Activated CD4-positive, alpha-beta memory T cell treated with anti-CD3 and anti-CD28 coated beads, Interleukin-2, amount 10 ng/mL, durations not matched to agents 7 days and 5 days (primary cell): ENCODE measurements at places on chromosomes 3 and 15. TPM values are rescaled to one million over a fixed set of nuclear protein-coding genes. Genes with fewer than 3 reads are reported as not detected.
A peak's percentile ranks its signal among the peaks of the same experiment; 100 is the strongest.

DNA sequence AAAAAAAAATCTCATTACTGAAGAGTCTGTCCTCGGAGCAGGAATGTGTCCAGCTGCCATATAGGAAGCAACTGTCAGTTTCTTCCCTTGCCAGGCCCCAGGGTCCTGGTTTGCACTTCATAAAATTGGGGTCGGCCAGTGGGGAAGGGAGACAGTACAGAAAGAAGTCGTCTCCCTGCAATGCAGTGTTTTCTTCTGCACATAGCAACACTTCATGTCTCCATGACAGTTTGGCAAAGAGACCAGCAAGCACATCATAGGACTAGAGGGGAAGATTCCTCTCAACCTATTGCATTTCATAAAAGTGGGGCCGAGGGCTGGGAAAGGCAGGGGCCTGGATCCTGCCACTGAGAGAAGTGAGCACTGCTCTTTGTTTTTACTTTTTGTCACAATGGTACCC lies 138.2 kb upstream of the HACD2 start:
- no peak for DNase-seq

Gene HOMER2
- 20.0 TPM for total RNA-seq

- no peak for DNase-seq
Measured at GRCh38 chr3:54960701-54961100, 32.8 kb upstream of the LRTM1 start.

Gene LSAMP
- not detected for total RNA-seq

Gene CACNA2D3
- total RNA-seq, result not detected

DNA sequence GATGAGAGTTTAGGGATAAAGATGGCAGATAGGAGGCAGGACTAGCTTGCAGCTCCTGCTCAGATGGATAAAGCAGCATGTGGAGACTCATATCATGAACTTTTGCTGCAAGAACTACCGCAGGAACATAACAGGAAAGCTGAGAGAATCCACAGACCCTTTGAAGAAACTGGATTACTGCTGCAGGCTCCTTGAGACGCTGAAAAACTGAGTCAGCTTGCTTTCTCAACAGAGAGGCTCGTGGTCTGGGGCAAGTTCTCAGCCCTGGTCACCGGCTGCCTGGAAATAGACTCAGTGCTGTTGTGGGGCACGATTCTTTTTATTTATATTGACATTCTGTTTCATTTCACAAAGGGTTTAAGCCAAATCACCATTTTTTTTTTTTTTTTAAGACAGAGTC lies 28.8 kb upstream of the TRIM59 start:
- DNase-seq, result no peak

- no peak for DNase-seq
Measured at GRCh38 chr3:184176377-184177330, 2.0 kb downstream of the AP2M1 start.

Gene TRPM1
- not detected for total RNA-seq

DNA sequence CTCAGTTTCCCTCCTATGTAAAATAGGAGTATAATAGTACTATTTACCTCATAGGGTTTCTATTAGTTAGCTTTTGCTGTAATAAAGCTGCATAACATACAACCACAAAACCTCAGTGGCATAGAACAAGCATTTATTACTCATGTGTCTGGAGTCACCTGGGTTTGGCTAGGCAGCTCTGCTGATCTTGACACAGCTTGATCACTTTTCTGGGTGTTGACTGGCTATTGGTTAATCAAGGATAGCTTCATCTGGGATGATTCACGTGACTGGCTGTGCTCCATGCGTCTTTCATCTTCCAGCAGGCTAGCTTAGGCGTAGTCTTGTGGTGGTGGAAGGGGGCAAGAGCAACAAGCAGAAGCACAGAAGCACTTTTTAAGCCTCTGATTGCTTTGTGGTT lies 112.6 kb downstream of the SQOR start:
- no peak for DNase-seq

- DNase-seq, result peak; percentile 22
Measured at GRCh38 chr3:45464336-45465170, 76.2 kb downstream of the LARS2 start.

- DNase-seq, result no peak
Measured at GRCh38 chr15:83992324-83993031, 243.1 kb upstream of the GOLGA6L4 start.

DNA sequence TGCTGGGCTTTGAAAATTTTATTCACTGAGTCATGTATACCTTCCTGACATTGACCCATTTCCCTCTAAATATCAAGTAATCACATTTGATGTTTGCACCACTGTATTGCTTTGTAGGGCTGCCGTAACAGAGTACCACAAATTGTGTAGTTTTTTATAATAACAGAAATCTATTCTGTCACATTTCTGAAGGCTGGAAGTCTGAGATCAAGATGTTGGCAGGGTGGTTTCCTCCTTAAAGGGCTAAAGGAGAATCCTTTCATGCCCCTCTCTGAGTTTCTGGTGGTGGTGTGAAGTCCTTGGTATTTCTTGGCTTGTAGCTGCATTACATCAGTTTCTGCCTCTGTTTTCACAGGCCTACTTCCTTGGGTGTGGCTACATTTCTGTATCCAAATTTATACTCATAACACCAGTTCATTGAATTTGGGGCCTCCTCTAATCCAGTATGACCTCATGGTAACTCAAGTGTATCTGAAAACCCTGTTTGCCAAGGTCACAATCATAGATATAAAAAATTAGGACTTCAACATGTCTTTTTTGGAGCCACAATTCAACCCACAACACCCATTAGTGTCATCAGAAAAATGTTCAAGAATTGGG lies 29.1 kb upstream of the ST6GAL1 start:
- DNase-seq, result peak; percentile 21

- DNase-seq, result no peak
Measured at GRCh38 chr15:52682200-52682599, 3.0 kb upstream of the ATOSA start.

DNA sequence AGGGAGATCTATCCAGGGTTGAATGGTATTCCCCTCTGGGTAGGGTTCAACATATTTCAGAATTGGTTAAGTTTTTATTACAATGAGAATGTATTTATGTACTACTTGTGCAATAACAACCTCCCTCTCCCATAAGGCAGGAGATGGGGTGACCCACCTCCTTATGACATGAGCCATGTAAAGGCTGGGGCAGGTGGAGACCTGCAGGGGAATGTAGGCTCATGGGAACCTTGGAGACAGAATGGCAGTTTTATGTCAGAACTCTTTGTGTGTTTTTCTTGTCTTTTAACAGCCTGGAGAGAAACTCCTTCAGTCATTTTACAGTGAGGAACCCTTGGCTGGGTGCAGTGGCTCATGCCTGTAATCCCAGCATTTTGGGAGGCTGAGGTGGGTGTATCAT lies 24.6 kb upstream of the INSYN1 start:
- DNase-seq, result no peak

Gene LRRIQ4
- total RNA-seq, result not detected

Gene C3orf49
- total RNA-seq, result not detected

- peak; percentile 31 for DNase-seq
Measured at GRCh38 chr15:43489191-43489590, 3.8 kb downstream of the TP53BP1 start.

Gene FAIM
- total RNA-seq, result 3.0 TPM

Gene SEMA3G
- 0.20 TPM for total RNA-seq

Gene ISY1
- total RNA-seq, result 63.9 TPM

- no peak for DNase-seq
Measured at GRCh38 chr15:35320158-35320780, 225.7 kb downstream of the DPH6 start.

- no peak for DNase-seq
Measured at GRCh38 chr3:17639257-17639656, 103.2 kb downstream of the TBC1D5 start.

Gene SLC27A2
- total RNA-seq, result 30.3 TPM

DNA sequence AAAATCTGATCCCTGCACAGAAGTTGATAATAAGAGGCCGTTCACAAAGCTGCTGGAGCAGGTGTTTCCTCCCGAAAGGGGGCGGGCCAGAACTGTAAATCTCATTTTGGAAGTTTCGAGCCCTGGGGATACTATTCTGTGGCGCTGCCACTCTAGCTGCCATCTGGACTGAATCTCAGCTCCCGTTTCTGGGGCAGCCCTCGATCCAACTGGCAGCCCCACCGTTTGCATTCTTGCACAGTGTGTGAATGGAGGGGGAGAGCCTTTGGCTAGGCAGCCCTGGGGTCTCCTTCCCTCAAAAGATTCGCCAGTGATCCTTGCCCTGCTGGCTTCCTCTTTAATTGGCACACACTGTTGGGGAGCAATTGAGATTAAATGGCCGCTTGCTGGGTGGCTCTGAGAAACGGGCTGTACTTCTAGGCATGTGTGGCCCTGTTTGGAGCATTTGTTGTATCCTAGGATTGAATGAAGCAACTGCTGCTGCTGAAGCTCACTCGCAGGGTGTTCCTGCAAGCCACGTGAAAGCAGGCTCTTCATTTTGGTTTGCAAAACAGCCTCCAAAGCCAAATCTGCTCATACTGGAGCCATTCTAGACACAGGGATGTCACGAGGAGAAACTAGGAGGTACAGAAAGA lies 57.2 kb upstream of the TOPAZ1 start:
- no peak for DNase-seq

GRCh38 chr3:123605789-123606234 lies 21.0 kb upstream of the HACD2 start:
- DNase-seq, result no peak

GRCh38 chr3:62114763-62115162 lies 258.6 kb downstream of the FEZF2 start:
- DNase-seq, result no peak

DNA sequence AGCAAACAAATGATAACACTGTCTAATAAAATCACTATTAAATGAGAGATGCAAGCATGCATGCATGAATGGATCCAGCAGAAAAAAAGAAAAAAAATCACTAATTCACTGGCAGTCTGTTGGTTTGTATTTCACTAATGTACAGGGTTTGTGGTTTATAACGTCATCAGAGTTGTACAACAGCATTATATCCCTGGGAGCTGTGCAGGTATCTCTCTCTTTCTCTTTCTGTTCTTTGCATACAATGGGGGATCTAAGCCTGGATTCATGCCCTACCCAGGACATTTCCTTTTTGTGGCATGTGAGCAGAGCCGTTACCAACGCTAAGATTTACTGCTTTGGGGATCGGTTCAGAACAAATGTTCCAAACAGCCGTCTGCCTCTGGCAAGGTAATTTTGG lies 229.5 kb downstream of the SOX2 start:
- no peak for DNase-seq

DNA sequence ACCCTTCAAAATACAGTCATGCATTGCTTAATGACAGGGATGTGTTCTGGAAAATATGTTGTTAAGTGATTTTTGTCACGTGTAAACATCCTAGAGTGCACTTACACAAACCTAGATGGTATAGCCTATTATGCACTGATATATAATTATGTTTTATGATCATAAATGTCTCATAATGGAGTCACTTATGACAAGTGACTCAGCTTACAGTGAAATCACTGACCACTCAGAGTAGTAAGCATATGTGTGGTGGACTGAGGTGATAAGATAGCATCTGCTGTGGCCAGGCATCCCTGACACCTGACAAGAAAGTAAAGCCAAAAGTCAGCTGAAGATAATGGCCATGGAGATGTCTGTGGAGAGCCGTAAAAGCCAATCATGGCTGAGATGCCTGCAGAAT lies 5.4 kb downstream of the ACAD11 start:
- DNase-seq, result no peak

Gene SYNPR
- total RNA-seq, result not detected

DNA sequence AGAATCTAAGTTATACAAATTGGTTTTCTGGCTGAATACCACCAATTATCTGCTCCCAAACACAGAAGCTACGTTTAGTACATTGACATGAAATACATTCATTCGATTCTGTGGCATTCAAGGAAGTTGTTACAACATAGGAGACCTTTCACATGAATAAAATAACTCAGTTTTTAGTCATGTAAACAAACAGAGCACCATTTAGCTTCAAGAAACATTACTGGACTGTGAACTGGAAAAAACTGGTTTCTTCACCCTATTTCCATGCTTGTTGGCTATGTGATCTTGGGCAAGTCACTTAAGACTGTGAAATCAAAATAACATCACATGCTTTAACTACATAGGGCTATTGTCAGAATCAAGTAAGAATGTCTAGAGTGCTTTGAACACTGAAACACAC lies 46.2 kb downstream of the NRG4 start:
- DNase-seq, result no peak

Gene CFAP20DC
- 2.2 TPM for total RNA-seq

DNA sequence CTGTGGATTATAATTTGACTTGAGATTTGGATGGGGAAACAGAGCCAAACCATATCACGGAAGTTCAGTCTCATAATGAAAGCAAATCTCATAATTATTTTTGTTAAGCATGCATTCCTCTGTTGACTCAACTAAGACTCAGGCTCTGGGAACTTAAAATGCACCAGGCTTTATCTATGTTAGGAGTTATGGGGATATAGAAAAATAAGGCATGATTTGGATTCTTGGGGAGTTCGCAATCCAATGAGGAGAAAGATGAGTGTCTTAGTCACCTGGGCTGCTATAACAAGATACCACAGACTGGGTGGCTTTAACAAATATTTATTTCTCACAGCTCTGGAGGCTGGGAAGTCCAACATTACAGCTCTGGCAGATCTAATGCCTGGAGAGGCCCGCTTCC lies 89.4 kb upstream of the TJP1 start:
- no peak for DNase-seq

Gene TMEM207
- total RNA-seq, result not detected

DNA sequence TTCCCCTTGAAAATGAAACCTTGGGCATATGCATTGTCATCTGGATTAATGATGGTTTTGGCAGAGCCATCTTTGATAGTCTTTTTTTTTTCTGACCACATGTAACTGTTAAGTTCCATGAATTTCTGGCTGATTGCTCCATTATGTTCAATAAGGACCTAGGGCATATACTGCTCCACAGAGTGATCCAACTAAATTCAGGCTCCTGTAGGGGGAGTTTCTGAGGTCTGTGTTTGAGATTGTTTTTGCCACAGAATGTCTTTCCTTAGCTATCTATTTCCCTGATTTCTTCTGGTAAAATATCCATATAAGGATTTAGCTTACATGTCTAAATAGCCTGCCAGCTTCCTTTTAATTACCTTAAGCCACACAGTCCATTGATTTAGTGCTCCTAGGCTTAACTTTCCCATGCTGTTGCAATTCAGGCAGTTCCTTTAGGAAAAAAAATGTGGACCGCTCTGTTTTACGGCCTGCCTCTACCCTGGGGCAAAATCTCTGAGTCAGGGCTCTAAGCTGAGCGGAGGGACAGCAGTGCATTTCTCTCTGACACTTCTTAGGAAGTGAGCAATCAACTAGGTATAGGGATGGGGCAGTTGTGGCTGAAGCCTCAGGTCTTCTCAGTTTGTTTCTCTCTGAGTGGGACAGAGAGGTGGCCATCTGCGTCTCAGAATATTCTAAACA lies 796.2 kb downstream of the NR2F2 start:
- no peak for DNase-seq

GRCh38 chr3:7205535-7205934 lies 344.6 kb downstream of the GRM7 start:
- DNase-seq, result no peak

Gene POTEB
- total RNA-seq, result not detected

DNA sequence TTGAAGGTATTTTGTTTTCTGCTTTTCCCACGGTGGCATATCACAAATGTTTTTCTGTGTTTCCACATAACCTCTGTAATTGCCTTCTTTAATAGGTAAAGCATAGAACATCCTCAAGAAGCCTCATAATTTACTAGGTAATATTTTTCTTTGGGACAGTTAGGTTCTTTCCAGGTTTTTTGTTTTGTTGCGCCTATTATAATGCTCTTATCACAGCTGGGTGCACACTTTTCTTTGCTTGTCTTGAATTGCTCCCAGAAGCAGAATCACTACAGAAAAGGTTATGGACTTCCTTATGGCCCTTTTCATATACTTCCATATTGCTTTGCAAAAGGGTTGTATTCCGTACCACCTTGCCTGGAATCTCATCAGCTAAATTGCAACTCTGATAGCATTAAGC lies 213.5 kb downstream of the RYR3 start:
- DNase-seq, result no peak

Gene CCDC191
- 3.0 TPM for total RNA-seq
